LHCN-M2 (cell line): ENCODE measurements at places on chromosomes 6 and 20. TPM values are rescaled to one million over a fixed set of nuclear protein-coding genes. Genes with fewer than 3 reads are reported as not detected.

- DNase-seq, result peak; percentile 49
Observed at GRCh38 chr6:10951675-10952282, 64.9 kb downstream of the SYCP2L start.

The MLN gene
- total RNA-seq, result not detected in 2 replicates

DNA sequence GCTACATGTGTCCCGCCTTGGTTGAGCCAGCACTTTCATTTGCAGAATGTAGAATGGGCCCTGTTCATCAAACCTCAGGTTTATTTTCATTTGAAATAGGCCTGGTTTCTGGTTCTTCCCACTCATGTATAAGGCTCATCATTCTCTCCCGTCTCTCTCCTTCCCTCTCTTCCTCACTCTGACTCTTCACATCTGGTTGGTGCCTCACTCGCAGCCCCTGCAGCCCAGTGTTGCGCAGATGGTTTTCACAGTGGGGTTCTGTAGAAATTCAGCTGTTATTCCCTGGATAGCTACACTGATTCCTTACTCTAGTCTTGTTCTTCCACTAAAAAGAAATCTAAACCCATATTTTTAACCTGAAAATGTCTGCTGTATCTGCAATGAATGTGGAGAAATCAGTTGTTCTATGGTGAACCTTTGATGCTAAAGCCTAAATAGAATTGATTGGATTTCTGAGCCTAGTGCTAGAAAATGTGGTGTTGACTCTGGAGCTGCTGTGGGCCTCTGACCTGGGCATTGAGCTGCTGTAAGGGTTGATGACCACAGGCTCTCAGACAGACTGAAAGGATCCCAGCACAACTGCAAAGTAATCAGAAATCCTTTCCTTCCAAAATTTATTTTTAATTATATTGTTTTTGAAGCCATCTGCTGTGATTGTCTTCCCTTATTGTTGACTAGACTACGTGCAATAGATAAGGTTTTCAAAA lies 150.3 kb downstream of the TMEM242 start:
- DNase-seq, result no peak

GRCh38 chr6:167232356-167232755 lies 58.8 kb upstream of the UNC93A start:
- DNase-seq, result no peak

DNA sequence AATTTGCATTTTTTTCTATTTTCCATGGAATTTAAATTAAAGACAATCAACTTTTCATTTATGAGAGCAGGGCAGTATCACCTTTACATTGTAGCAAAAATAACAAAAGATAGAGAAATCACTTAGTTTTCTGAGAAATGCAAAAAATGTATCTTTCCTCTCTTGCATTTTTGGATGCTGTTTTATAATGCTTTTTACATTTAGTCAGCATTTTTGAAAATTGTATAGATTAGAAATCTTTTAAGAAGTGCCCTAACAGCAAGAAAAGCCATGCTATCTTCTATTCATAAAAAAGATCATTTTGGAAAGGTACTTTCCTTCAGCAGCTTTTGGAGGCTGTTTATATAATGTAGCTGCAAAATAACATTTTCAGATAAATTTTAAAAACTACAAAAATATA lies 421.8 kb downstream of the EYS start:
- DNase-seq, result no peak

- DNase-seq, result no peak
Observed at GRCh38 chr20:58173091-58173490, 55.4 kb downstream of the ANKRD60 start.

GRCh38 chr20:4401601-4402000 lies 320.1 kb upstream of the PRND start:
- no peak for DNase-seq

GRCh38 chr6:170444056-170444591 lies 109.0 kb downstream of the PSMB1 start:
- no peak for DNase-seq

DNA sequence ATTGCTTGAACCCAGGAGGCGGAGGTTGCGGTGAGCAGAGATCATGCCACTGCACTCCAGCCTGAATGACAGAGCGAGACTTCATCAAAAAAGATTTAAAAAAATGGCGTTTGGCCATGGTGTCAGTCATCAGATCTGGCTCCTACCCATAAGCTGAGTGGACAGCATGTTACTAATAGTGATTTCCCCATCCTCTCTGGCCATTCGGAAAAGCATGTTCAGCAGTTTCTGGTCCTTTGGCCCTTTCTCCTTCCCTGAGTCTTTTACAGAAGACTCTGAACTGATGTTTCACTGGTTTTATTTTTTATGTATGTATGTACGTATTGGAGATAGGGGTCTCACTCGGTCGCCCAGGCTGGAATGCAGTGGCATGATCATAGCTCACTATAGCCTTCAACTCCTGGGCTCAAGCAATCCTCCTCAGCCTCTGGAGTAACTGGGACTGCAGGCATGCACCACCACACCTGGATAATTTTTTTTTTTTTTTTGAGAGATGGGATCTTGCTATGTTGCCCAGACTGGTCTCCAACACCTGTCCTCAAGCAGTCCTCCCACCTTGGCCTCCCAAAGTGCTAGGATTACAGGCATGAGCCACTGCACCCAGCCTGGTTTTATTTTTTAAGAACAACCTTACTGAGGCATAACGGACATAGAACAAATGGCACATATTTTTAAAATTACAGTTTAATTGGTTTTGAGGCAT lies 84.2 kb upstream of the CNKSR3 start:
- no peak for DNase-seq

GRCh38 chr6:39649996-39650395 lies 75.2 kb downstream of the KIF6 start:
- no peak for DNase-seq

DNA sequence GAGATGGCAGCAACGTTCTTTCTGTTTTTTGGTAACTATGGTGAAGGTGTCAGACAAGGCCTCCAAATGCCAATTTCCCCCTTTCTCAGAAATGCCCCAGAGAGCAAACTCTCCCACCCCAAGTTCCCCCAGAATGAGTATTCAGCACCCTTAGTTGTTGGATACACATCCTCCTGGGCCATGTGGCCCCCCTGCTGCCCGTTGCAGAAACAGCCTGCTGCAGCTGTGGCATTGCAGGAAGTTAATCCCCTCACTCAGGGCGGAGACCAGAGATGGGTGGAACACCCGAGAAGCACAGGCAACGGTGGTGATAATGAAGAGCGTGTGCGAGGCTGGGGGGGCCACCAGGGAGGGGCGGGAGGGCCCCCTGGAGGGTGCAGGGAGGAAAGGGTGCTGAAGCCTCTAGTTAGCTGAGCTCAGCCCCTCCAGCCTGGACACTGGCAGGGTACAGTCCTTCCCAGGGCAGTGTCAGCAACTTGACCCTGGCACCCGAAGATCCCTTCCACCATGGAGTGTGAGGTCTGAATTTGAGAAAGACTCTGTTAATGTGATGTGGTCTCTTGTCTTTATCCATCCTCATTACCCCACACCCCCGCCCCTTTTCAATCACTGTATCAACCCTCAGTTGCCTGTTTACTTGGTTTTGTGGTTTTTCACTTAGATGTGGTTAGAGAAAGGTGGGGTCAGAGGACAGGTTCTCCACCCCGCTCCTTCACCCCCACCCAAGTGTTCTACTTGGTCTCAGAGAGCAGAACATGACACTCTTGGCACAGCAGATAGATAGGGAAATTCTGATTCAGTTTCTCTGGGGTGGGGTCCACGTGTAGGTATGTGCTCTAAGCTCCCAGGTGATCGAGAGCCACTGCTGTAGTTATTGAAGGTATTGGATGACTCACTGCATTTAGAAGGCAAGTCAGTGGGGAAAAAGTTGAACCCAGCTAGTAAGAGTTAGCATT lies 208.8 kb upstream of the SUPT3H start:
- no peak for DNase-seq

DNA sequence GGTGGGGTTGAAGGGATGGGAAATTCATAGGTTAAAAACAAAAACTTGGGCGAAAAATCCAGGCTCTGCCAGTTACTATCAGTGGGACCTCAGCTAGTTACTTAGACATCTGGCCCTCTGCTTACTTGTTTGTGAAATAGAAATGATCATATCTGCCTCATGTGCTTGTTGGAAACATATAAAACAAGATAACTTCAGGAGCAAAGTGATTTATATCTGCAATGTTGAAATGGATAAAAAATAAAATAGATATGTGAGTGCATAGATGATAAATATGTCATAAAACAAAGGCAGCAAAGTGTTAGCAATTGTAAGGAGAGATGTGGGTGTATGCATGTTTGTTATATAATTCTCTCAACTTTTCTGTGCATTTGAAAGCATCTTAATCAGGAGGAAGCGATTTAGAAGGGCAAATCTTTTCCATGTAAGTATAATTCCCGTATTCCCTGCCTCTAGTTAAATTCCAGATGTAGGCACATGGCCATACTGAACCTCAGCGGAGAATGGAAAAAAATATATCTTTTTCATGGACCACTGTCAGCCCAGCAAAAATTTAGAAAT lies 579.0 kb upstream of the FLRT3 start:
- DNase-seq, result no peak

GRCh38 chr6:3977875-3978711 lies 100.8 kb downstream of the FAM217A start:
- DNase-seq, result peak; percentile 94

DNA sequence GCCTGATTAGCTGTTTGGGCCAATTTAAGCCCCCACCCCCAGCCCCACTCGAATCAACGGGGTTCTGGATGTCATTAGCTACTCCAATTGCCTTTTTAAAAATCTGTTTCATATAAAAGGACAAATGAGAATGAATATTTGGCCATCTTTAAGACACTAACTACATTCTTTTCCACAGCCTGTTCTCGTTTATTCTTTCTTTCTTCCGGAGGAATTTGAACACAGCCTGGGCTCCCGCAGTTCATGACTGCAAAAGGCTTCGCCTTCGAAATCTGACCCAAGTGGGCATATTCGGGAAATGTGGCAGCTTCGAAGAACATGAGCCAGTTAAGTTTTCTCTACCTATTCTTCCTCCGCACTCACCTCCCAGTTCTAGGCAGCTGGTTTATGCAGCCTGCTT lies 49.4 kb upstream of the NFATC2 start:
- no peak for DNase-seq

GRCh38 chr6:88301256-88301655 lies 135.1 kb upstream of the CNR1 start:
- no peak for DNase-seq

The LY6G5B gene
- total RNA-seq, result 2.4 and 4.0 TPM in 2 replicates

The PPP1R16B gene
- total RNA-seq, result not detected in 2 replicates

GRCh38 chr6:163416557-163417253 lies 2.2 kb downstream of the QKI start:
- DNase-seq, result peak; percentile 87

The ANGPT4 gene
- not detected in 2 replicates for total RNA-seq

- DNase-seq, result no peak
Observed at GRCh38 chr20:32362901-32363364, 4.8 kb downstream of the ASXL1 start.

- DNase-seq, result peak; percentile 10
Observed at GRCh38 chr6:137638926-137639706, 144.9 kb upstream of the OLIG3 start.

The DOK5 gene
- not detected in 2 replicates for total RNA-seq

The HLA-DMB gene
- total RNA-seq, result 0.38 TPM in 1 of 2 replicates, not detected in the other

GRCh38 chr20:31857861-31858759 lies 12.2 kb downstream of the DUSP15 start:
- no peak for DNase-seq

- no peak for DNase-seq
Observed at GRCh38 chr6:29524444-29525310, 34.9 kb downstream of the UBD start.

GRCh38 chr20:15528391-15529111 lies 1044.7 kb downstream of the KIF16B start:
- peak; percentile 1 for DNase-seq

- DNase-seq, result no peak
Observed at GRCh38 chr6:36622901-36623546, 28.9 kb downstream of the SRSF3 start.

GRCh38 chr20:34262488-34263288 lies 21.5 kb downstream of the ASIP start:
- DNase-seq, result no peak

GRCh38 chr20:44914924-44915323 lies 5.1 kb downstream of the PABPC1L start:
- DNase-seq, result no peak

DNA sequence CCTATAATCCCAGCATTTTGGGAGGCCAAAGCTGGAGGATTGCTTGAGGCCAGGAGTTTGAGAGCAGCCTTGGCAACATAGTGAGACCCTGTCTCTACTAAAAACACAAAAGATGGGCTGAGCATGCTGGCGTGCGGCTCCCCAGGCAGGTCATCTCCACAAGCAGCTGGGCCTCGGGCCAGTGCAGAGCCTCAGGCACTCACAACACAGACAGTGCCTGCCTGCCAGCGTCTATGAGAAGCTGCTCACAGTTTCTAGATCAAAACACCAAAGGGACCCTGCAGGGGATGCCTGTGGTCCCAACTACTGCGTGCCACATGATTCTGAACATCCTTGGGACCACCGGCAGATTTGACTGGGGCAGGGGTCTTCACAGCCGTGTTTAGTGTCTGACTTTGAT lies 59.4 kb downstream of the GINS1 start:
- DNase-seq, result no peak

- DNase-seq, result no peak
Observed at GRCh38 chr6:99789767-99790166, 183.1 kb downstream of the PRDM13 start.

GRCh38 chr20:42945234-42945994 lies 244.3 kb downstream of the PTPRT start:
- no peak for DNase-seq

DNA sequence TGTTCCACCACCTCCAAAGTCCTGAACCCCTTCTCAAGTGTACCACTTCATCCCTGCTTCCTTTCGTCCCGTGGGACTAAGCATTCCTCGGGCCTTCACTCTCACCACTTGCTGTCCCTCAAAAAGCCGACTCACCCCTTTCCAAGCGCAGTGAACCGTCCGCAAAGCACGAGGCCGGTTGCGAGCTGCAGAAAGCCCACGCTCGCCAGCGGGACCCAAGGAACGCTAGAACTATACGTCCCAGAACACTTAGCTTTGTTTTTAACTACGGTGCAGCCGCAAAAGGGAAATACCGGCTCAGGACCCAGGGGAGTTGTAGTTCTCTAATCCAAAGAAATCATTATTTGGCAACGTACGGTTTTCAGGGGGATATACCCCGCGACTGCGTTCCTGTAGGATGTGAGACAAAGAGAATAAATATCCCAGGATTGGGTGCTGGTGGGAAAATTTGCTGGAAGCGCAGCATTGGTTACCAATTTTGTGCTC lies 416 bp upstream of the POLR1H start:
- DNase-seq, result peak; percentile 57

GRCh38 chr6:152094992-152095592 lies 287.6 kb downstream of the ESR1 start:
- peak; percentile 99 for DNase-seq

GRCh38 chr6:34142061-34142998 lies 3.6 kb downstream of the GRM4 start:
- DNase-seq, result no peak

The PCNA gene
- 395 and 397 TPM in 2 replicates for total RNA-seq

DNA sequence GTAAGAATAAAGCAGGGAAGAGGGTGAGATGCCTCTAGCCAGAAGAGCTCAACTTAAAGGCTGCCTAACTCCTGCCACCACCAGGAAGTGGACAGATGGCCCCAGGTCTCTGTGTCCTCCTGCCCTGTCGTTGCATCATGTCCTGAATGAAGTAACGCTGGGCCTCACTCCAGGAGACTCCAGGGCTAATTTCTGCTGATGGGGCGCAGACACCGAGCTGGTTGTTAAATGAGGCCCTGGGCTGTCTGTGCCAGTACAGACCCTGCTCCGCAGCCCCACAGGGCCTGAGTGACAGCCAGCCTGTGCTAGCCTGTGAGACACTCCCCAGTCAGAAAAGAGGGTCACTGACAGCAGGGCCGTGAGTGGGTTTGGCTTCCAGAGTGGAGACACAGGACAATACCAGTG lies 6.5 kb downstream of the IP6K3 start:
- DNase-seq, result no peak

GRCh38 chr20:19457611-19458010 lies 245.2 kb downstream of the SLC24A3 start:
- no peak for DNase-seq
